Lung (tissue), 17 donors: ENCODE measurements at places on chromosomes 2 and 18. TPM values are rescaled to one million over a fixed set of nuclear protein-coding genes. Genes with fewer than 3 reads are reported as not detected.

Gene XIRP2
- total RNA-seq, result not detected

DNA sequence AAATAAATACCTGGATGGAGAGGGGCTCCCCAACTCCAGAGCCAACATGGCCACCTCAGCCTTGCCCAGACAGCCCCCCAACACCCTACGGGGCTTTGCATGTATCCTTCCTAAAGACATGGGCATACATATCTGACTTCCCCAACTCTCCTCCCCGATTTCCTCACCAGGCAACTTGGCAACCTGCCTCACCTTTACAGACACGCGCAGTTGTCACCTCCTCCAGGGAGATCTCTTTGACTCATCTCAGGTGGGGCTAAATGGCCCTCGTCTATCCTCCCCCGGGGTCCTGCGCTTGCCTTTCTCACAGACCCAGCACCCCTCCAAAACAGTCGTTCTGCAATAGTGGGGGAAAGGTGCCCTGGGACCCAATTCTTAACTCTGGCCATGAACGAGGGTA is 10.6 kb upstream of the BIN1 start:
- DNase-seq, result no peak

DNA sequence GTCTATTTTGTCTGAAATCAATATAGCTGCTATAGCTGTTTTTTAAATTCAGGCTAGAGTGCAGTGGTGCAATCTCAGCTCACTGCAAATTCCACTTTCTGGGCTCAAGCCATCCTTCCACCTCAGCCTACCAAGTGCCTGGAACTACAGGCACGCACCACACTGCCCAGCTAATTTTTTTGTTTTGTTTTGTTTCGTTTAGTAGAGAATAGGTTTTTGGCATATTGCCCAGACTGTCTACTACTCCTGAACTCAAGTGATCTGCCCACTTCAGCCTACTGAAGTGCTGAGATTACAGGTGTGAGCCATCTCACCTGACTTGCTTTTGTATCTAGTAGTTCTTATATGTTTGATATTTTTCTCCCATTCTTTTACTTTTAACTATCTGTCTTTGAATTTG is 259.7 kb downstream of the CDH19 start:
- DNase-seq, result peak; percentile 61

DNA sequence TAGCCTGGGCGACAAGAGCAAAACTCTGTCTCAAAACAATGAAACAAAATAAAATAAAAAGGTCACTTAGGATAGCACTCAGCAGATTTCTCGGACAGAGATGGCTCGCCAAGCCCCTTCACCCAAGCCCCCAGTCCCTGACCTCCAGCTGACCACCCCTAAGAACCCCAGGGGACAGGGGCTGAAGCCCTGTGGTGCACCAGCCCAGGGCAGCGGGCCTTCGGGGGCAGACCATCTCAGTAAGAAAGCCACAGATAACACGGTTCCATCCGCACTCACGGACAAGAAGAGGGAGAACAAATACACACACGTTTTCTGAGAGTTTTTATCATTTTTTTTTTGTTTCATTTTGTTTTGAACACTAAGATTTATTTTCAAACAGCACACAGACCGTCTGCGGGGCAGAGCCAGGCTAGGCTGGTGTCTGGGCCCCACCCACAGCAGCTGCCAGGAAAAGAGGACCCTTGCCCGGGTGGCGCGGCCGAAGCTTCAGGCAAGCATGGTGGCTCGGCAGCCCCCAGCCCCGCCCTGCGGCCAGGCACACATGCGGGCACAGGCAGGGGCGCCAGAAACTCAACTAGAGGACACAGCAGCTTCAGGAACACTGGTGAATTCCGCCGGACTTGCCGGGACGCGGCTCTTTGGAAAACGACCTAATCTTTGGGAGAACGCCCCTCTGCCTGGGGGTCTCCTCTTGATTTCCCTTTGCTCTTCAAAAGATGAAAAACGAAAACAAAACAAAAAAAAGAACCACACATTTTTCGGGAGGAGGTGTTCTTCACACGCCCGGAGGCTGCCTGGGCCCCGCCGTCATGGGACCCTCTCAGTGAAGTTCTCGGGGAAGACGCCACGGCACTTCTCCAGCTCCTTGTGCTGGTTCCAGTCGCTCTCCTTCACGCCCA is 59.0 kb downstream of the BIN1 start:
- no peak for DNase-seq

GRCh38 chr2:62207491-62207890 is 11.6 kb downstream of the B3GNT2 start:
- no peak for DNase-seq

GRCh38 chr18:23977719-23978483 is 36.7 kb upstream of the TTC39C start:
- no peak for DNase-seq

- no peak for DNase-seq
Measured at GRCh38 chr2:86420913-86421312, 20.3 kb upstream of the KDM3A start.

Gene LYG2
- total RNA-seq, result not detected

Gene CYRIA
- total RNA-seq, result 17.9 TPM

DNA sequence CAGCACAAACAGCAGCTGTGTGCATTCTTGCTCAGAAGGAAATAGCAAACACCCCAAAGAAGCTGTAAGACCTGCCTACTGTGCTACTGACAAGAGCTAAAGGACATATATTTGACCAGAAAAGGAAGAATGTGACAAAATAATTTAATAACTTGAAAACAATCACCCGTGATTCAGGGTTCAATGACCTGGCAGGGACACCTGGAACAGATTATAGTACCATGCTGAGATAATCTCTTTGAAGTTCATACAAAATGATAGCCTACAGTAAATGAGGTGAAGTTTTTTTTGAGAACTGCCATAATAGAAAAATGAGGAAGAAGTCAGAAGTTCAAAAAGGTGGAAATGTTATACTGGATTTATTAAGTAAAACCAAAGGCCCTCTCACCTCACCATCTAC is 324.8 kb upstream of the GULP1 start:
- no peak for DNase-seq

- no peak for DNase-seq
Measured at GRCh38 chr18:78975699-78976335, 3.8 kb upstream of the SALL3 start.

DNA sequence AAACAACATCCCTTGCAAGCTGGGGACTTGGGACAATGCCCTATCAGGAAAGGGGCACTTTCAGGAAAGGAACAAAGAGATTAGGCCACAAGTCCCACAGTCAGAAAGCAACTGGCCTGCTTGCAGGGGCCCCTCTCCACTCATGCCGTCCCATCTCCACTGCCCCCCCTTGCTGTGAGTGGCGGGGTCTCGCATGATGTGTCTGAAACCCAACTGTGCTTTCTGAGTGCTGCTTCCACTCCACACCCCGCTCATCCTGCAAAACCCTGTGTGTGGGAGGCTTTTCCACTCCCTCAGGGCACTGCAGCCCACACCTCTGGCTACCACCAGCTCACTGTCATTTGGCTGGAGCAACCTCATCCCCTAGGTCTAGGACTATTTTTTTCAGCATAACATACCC is 7.9 kb downstream of the HS6ST1 start:
- no peak for DNase-seq

GRCh38 chr2:145593991-145594614 is 1074.2 kb upstream of the ZEB2 start:
- no peak for DNase-seq

Gene SH3RF3
- 8.5 TPM for total RNA-seq

Gene FABP1
- total RNA-seq, result 0.40 TPM

Gene CLEC4F
- total RNA-seq, result 0.58 TPM

Gene UGT1A8
- total RNA-seq, result not detected

Gene TRIP12
- total RNA-seq, result 184 TPM

GRCh38 chr2:5980450-5981190 is 288.4 kb downstream of the SOX11 start:
- no peak for DNase-seq

- no peak for DNase-seq
Measured at GRCh38 chr2:186554850-186555671, 34.8 kb upstream of the ITGAV start.

GRCh38 chr2:43376523-43377198 is 150.3 kb upstream of the ZFP36L2 start:
- DNase-seq, result no peak

Gene HJURP
- total RNA-seq, result 4.1 TPM

DNA sequence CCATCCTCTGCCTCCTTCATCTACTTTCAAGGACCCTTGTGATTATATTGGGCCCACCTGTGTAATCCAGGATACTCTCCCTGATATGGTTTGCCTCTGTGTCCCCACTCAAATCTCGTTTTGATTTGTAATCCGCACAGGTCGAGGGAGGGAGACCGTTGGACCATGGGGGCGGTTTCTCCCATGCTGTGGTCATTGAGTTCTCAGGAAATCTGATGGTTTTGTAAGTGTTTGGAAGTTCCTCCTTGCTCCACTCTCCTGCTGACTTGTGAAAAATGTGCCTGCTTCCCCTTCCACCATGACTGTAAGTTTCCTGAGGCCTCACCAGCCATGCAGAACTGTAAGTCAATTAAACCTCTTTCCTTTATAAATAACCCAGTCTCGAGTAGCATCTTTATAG is 42.0 kb upstream of the EML6 start:
- no peak for DNase-seq

- DNase-seq, result no peak
Measured at GRCh38 chr18:42187611-42188380, 232.8 kb downstream of the PIK3C3 start.

Gene DNAH7
- 32.9 TPM for total RNA-seq

GRCh38 chr18:79792096-79792987 is 5.4 kb upstream of the KCNG2 start:
- no peak for DNase-seq

- no peak for DNase-seq
Measured at GRCh38 chr2:161036926-161037325, 123.3 kb upstream of the TANK start.

DNA sequence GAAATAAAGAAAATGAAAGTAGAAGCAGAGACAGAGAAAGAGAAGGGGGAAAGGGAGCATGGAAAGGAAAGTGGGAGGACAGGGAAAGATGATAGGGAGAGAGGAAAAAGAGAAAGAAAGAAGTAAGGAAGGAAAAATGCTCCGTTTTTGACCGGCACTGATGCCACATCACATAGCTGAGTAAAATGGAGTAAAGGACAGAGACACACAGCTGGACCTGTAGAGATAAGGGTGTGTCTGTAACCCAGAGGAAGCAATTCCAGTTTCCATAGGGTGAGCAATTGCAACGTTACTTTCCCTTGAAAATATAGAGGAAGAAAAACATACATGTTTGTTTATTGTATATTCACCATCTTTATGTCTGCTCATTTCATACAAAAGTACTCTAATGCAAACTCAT is 1866.9 kb upstream of the PIK3C3 start:
- DNase-seq, result peak; percentile 11

- no peak for DNase-seq
Measured at GRCh38 chr2:12507295-12507694, 209.4 kb upstream of the TRIB2 start.

GRCh38 chr18:9103376-9103873 is 926 bp downstream of the NDUFV2 start:
- DNase-seq, result no peak

Gene LRP2
- 25.8 TPM for total RNA-seq

- DNase-seq, result peak; percentile 5
Measured at GRCh38 chr2:2573658-2574293, 242.7 kb upstream of the MYT1L start.
